Right ventricle myocardium superior (tissue), 1 donor: ENCODE measurements at places on chromosomes 3 and 15.

DNA sequence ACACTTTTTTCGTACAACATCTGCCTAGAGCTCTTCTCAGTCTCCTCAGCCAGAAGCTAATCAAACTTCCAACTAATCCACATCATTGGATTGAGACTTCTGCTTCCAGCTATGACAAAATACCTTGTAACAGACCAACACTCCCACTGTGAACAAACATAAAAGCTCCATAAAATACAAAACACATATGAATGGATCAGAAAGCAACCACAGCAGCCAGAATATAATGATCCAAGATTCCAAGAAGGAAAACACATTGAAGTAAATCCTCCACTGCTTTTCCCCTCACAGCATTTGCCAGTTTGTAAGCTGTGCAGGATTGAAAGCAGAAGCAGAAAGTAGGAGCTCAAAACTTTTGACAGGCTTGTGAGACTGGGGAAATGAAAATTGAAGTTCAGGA lies 863.2 kb downstream of the TUSC7 start:
- DNase-seq: no peak

GRCh38 chr3:151146731-151147091 lies 56.3 kb downstream of the GPR171 start:
- DNase-seq: no peak

DNA sequence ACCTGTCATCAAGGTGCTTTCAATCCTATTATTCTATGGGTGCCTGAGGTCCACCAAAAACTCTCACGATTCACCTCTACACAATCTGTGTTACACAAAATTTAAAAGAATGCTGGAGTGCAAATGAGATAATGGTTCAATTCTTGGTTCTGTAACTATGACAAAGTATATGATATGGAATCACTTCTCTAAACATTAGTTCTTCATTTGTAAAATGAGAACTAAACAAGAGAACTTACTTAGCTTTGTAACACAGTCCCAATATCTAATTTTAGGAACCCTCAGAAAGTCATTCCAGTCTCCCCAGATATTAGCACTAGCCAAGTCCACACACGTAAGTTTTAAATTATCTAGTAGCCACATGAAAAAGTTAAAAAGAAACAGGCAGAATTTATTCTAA lies 111.5 kb downstream of the TBL1XR1 start:
- no peak for DNase-seq

GRCh38 chr15:71651750-71652186 lies 158.6 kb upstream of the NR2E3 start:
- DNase-seq: no peak

- DNase-seq: no peak
Observed at GRCh38 chr3:38460377-38461270, 6.9 kb downstream of the ACVR2B start.

DNA sequence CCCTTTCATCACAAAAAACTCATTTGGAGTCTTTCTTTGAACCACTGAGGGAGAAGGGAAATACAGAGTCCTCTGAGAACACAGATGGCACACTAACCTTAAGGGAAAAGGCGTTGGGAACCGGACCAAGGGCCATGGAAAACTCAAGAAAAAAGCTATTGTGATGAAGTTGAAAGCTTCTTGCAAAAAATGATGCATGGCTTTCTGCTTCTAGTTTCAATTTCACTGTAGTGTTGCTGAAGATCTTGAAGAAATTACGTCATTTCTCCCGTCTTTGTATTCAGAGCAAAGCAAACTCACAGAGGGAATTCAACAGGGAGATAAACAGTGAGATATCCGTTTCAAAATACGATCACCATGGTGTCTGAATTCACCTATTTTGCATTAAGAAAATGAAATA lies 642.3 kb upstream of the ADAMTS9 start:
- no peak for DNase-seq

- no peak for DNase-seq
Observed at GRCh38 chr3:146390957-146391356, 78.4 kb downstream of the PLSCR2 start.

- DNase-seq: no peak
Observed at GRCh38 chr15:78103406-78104118, 11.2 kb downstream of the SH2D7 start.

DNA sequence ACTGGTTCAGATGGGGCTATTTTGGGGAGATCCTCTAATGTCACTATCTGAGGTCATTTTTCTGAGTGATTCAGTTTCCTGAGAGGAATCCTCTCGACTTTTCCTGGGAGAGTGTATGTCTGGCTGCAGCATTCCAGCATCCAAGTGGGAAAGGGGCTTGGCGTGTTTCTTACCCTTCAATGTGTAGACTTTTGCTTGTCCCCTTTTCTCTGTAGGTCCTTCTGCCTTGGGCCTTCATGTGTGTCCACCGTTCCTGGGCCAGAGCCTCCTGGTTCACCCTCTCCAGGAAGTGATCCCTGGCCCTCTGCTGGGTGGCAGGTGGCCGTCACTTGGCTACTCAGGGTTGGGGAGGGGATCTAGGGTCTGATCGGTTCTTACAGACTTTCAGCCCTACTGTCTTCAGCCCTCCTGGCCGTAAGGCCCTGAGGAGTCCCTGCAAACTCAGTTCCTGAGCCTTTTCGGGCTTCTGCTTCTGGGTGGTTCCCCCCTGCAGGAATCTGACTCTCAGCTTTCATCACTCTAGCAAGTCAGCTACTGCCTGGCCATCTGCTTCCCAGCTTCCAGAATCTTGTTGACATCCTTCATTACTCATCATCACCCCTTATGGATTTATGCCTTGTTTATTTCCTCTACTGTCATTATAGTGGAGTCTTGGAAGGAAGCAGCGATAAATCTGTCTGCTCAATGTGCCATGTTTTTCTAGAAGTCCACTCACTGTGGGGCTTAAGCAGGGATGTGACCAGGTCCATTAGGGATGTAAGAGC lies 36.5 kb downstream of the GOLGA6L10 start:
- peak; percentile 9 for DNase-seq

- no peak for DNase-seq
Observed at GRCh38 chr3:122513386-122514122, 1.2 kb downstream of the KPNA1 start.

- DNase-seq: no peak
Observed at GRCh38 chr15:60363087-60363549, 34.7 kb downstream of the ANXA2 start.

- DNase-seq: peak; percentile 59
Observed at GRCh38 chr3:157175691-157176507, 16.0 kb upstream of the CCNL1 start.

DNA sequence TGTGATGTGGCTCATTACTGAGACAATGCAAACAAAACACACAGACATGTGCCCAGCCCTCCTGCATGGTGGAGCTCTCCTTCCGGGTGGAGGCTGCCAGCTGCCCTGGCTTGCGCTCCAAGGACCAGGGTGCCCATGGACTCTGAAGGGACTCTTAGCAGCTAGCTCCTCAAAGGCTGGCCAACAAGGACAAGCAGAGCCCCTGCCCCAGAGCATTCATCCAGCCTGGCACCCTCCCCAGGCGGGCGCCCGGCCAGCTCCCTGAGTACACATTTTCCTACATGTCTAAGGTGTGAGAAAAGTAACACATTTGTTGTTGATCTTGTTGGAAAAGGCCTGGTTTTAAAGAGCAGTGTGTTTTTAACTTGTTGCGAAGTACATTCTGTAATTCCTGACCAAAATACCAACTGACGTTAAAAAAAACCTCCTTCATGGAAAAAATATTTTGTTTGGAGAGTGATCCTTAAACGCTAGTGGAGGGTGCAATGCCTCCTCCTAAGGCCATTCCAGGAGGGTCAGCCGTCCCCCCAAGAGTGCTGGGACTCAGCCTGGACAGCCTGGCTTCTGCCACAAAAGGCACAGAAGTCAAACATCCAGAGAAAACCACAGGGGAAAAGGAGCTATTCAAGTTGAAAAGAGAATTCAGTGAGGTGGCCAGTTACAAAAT lies 86.9 kb downstream of the KLF15 start:
- DNase-seq: peak; percentile 87

DNA sequence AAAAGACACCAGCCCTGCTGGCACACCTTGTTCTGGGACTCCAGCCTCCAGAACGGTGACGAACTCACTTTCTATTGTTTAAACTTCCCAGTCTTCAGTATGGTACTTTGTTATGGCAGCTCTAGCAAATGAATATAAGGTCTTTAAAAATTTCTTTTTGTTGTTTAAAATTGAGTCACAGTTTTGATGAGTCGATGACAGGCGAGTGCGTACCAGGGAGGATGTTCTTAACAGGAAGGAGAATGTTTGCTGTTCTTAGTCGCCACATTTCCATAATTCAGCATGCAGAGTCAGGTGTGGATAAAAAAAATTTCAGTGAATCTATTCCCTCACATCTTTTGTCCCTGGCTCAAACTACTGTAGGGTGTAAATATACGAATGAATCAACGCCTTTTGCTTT lies 12.4 kb downstream of the DNASE1L3 start:
- no peak for DNase-seq

GRCh38 chr3:130748981-130749380 lies 2.4 kb upstream of the PIK3R4 start:
- no peak for DNase-seq

- peak; percentile 57 for DNase-seq
Observed at GRCh38 chr3:155233213-155233612, 60.3 kb downstream of the STRIT1 start.

DNA sequence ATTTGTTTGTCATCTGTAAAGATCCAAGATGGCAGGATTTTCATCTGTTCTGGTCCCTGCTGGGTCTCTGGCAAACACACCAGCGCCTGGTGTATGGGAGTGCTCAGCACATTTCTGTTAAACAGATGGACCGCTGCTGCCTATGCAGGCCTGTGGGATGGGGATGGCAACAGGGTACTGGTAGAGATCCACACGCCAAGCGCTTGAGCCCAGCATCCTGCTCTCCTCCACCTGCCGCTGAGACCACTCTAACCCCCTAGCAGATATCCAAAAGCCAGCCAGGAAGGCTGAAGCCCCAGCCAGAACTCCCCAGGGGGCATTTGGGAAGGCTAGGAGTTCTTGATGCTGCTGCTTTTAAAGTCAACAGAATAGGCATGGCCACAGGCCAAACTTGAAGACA lies 31.7 kb downstream of the ZNF445 start:
- DNase-seq: no peak

- DNase-seq: peak; percentile 58
Observed at GRCh38 chr15:34436956-34437442, 609 bp downstream of the GOLGA8A start.

- no peak for DNase-seq
Observed at GRCh38 chr15:77552066-77552465, 80.6 kb downstream of the LINGO1 start.

DNA sequence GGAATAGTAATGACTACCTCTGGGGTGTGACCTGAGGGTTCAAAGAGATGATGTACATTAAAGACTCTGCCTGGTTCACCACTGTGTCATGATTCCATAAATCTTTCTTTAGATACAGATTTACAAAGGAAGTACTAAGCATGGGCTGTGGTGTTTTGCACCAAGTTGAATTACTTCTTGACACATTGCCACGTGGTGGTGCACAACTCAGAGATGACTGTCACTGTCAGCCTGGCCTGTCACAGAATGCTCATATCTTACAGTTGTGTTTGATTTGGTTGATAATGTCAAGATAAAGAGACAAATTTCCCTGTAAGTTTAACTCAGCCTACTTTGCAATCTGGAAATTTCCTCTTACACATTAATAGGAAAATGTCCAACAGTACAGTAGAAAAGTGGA lies 3.2 kb downstream of the CTDSPL start:
- DNase-seq: no peak

- DNase-seq: no peak
Observed at GRCh38 chr15:68389041-68389930, 42.7 kb downstream of the ITGA11 start.

DNA sequence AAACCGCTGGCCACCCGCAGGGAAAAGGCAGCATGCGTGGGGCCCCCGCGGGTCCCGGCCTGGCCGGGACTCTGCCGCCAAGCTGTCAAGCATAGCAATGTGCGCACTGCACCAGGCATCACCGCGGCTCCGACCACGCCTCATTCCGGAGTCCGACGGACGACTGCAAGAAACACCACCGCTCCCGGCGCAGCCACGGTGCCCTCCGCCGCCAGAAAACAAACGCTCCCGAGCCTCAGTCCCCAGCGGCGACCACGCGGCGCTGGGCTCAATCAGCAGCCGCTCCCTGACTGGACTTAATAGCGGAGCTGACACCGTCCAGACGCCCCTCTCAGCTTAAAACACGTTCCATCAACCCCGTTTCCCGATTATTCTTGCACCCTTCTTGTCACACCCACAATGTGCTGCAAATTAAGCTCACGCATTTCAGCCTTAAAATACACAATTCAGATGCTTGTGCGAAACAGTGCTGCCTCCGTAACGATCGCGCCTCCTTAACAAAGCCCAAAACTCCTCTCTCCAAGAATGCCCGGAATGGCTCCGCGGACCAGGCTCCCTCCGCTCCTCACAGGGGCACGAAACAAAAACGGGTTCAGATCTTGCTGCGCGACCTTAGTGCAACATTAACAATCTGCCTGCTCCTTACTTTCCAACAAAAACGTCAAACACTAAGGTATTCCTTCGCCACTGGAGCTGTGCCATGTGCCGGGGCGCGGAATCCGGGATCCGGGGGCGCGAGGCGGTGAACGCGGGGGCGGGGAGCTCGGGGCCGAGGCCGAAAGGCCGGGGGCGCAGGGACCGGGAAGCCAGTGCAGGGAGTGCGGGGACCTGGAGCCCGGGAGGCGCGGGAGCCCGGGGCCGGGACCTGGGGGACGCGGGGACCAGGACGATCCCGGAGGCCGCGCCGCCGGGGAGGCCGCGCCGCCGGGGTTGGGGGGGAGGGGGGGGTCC lies 655 bp downstream of the CYFIP1 start:
- peak; percentile 73 for DNase-seq

- peak; percentile 73 for DNase-seq
Observed at GRCh38 chr3:43363621-43364266, 77.4 kb downstream of the SNRK start.

GRCh38 chr3:192914848-192915247 lies 2.8 kb downstream of the MB21D2 start:
- DNase-seq: no peak

DNA sequence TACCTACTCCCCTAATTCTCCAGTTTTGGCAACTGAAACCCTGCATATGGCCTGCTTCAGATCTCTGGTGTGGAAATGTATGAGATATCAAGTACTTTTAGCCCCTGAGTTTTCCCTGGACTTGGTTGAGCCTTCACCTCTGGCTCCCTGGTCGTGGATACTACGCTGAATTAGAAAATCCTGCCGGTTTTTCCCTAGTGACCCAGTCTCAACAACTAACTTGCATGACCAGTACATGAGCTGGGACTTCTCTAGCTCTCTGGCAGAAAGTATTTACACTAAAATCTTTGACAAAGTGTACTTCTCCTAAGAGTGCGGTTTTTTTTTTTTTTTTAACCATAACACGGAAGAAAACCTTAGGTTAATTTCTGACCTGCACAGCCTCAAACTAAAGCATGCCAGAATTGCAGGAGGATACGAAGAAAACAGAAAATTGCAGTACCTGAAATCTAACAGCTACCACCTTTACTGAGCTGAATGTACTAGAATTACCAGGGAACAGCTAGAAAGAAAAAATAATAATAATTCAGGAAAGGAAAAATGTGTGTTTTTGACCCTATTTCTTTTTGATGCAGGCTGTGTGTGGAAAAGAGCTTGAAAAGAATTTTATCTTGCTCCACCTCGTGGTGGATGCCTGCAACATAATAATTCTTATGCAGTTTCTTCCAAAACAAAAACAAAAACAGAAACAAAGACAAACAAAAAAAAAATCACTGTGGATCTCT lies 165.6 kb downstream of the GMNC start:
- no peak for DNase-seq

GRCh38 chr3:13492976-13493866 lies 13.1 kb downstream of the HDAC11 start:
- DNase-seq: peak; percentile 31

- DNase-seq: no peak
Observed at GRCh38 chr3:180274536-180274935, 237.8 kb upstream of the PEX5L start.

GRCh38 chr3:39126532-39127071 lies 19.1 kb downstream of the TTC21A start:
- DNase-seq: no peak
